ENCODE measurements at places on chromosomes 1 and 21.

DNA sequence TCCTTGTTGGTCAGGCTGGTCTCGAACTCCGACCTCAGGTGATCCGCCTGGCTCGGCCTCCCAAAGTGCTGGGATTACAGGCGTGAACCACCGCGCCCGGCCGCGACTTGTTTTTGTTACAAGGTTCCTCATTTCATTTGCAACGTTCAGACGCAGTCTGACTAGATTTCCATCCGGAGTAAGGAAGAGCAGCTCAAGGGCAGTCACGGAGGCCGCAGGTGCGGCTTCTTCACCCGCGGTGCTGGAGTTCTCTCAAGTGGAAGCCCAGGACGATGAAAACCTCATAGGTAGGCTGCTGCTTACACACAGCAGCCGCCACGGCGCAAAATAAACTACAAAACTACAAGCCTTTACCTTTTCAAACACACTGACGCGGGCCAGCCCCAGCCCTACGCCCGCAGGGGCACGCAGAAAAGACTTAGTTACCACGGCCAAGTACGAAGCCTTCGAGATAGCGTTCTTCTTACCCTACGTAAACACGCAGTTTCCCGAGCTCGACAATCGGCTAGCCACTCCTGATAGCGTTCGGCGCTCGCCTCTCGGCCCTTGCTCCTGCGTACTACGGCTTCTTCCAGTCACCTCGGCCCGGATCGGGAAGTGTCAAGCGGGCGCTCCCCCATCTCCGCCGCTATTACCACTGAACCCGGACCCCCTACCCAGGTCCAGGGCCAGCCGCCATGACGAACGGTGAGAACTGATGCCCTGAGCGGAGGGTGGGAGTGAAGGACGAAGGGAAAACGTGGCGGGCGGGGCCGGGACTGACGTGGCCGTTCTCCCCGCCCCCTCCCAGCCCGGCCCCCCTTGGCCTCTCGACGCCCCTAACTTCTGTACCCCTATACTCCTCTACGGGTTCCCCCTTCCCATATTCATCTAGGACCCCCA, at the start of gene TMEM167B:
TSS of gene TMEM167B (plus strand) at position 569 of the 882 bp plus-strand sequence. CDS start at position 678, 109 bp downstream.
- peak; percentile 93 for DNase-seq

DNA sequence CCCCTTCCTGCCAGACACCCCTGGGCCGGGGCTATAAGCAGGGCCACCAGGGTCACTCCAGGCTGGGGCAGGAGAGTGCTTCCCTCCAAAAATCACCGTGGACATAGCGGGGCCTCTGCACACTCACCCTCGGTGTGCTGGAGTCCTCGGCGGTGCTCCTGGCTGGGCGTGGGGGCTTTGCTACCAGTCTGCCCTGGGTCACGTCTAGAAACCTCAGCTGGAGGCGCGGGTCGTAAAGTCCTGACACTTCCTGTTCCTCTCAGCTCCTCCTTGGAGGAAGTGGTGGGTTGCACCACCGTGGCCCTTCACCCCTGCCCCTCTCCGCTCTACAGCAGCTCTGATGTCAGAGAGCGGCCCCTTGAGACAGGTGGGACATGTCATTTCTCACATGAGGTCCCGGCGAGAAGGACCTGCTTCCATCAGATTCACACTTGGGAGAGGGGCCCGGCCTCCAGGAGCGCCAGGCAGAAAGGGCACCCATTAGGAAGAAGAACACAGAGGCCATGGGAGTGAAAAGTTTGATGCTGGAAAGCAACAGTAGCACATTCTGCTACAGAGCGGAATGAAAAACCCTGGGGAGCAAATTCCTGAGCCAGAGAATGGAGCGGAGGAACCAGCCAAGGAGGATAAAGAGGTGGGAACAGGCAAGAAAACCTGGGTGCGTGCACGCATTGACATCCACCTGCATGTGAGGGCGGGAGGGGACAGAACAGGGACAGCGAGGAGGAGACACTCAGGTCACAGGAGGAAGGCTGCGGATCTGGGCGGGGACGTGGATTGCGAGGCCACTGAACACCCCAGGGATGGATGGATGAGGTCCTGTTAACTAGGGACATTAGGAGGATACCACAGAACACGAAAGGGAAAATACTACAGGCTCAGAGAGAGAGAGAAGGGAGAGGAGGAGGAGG, at the start of gene ITGB2:
TSS of gene ITGB2 (minus strand) at position 206 of the 911 bp plus-strand sequence. CDS start 10,117 bp downstream, outside the sequence.
- no peak for DNase-seq

GRCh38 chr1:165992533-165992932, 165.1 kb downstream of the UCK2 start:
- DNase-seq = no peak

- no peak for DNase-seq
Observed at GRCh38 chr1:53270107-53270506, 31.8 kb upstream of the MAGOH start.

DNA sequence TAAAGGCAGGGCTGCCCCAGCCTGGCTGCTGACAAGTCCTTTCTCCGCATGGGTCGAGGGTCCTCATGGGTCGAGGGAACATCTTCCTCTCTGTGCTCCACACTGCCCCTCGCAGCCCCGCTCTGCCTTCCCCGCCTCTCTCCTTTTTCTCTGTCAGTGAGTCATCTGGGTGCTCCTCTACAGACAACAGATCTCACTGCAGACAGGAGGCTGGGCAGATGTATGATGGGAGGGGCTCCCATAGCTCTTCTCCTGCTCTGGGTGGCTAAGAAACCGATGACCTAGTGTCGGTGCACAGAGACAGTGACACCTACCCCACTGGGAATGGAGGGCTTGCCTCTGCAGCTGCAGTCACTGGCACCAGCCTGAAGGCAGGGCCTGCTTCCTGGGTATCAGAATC, 5.5 kb downstream of the KCNA10 start:
- DNase-seq = no peak

DNA sequence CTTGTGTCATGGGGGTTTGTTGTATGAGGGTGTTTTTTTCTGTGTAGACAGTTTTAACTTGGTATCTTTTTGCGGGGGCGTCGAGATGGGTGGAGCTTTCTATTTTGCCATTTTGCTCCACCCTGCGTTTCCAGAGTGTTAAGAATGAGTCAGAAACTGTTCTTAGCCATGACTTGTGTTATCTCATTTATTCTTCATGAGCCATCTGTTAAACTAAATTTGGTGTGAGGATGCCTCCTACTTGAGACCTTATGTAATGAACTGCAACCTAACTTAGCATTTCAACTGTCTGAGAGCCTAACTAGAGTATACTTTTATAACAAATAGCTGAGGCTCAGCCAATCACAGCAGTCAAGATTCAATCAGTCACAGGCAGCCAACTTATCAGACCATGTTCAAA, 1873.5 kb downstream of the NCAM2 start:
- no peak for DNase-seq

GRCh38 chr1:92921031-92922023, 39.9 kb downstream of the DIPK1A start:
- no peak for DNase-seq

DNA sequence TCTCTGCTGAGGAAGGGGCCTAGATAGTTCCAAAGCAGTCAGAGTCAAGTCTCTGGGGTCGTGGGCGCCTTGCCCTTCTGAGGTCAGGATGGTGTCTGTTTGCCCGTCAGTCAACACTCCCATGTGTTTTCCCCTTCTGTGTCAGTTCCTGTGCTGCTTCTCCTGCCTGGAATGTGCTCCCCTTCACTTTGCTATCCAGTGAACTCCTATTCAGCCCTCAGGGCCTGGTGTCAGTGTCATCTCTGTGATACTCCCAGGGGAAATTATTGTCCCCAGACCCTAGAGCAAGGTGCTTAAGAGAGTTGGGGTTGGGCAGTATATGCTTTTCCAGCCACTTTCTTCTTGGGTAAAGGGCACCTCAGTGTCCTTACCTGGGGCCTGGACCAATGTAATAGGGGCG, 45.8 kb upstream of the SYNC start:
- no peak for DNase-seq

DNA sequence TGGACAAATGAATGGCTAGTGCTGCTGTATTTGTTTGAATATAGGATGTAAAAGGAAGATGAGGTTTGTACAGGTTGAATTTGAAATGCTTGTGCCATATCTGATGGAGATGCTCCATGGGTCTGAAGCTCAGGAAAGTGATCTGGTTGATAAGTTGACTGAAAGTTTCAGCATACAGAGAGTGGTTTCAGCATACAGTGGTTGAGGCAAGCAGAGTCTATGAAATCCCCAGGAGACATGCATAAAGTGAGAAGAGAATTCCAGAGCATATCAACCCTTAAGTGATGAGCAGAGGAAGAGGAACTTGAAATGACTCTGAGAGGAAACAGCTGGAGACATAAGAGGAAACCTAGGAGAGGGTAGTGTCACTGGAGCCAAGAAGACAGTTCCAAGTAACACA, 21.7 kb downstream of the TCHHL1 start:
- DNase-seq = no peak

DNA sequence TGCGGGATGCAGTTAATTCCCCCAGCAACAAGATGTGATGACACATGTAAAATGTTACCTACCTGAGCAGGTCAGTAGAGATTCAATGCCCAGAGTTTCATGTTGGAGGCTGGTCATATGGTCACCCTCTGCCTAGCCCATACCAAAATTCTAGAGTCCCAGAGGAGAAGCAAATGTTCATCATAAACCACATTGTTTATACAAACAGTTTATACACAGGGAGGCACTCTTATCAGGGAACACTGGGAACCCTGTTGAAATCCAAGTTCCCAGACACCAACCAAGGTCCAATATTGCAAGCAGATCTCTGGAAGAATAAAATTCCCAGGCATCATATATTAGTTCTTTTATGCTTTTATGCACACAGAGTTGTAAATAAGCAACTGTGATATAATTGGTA, 10.5 kb downstream of the HAO2 start:
- DNase-seq = no peak

- DNase-seq = no peak
Observed at GRCh38 chr1:172448995-172449584, 5.2 kb upstream of the PIGC start.

DNA sequence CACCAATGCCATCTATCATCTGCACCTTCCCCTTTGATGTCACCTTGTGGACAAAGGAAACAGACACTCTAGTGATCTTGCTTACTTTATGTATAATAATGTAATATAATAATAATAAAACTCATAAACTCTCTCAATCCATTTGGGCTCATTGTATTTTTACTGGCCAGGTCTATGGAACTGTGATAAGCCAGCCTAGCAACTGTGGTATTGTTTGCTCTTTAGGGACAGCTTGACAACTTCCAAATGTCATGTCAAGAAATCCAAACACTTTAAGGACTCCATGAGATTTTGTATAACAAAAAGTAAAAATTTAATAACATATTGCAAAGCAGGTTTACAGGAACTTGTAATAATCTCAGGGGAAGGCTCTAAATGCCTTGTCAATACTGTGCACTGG, 1163.4 kb upstream of the TMPRSS15 start:
- DNase-seq = no peak

DNA sequence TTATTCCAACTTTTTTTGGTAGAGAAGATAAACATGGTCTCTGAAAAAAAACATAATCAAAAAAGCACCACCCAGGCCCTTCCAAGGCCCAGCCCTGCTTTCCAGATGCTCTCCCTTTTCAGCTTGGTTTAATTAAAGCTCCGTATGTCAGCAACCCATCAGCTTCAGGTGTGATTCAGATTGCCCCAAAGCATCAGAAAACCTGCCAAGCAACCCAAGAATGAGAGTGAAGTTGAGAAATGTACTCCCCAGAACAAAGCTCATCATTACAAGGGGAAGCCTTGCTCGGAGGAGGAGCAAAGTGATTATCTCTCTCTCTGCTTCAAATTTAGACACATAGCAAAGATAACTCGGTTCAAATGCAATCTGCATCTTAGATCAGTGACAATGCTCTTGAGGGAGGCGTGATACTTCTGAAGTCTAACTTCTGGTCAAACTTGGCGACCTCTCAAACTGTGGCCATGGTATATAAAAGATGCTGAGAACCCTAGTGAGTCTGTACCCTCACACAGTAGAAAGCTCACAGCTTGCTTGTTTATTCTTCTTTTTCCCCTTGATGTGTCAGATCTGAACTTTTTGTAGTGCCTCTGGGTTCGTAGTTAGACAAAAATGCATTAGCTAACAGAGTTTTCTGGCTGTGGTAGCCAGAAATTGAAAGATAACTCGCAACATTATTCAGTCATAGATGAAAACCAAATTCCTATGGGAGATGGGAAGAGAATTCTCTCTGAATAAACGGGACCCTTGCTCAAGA, 63.3 kb upstream of the ZC3H11B start:
- no peak for DNase-seq

Measured in RKO (cell line).